NCI-H1436 treated with DMSO at 0.1 percent for 48 hours (cell line): ENCODE measurements at places on chromosomes 13 and 19.

GRCh38 chr13:28161370-28161769, 23.0 kb downstream of the PAN3 start:
- no peak for DNase-seq

DNA sequence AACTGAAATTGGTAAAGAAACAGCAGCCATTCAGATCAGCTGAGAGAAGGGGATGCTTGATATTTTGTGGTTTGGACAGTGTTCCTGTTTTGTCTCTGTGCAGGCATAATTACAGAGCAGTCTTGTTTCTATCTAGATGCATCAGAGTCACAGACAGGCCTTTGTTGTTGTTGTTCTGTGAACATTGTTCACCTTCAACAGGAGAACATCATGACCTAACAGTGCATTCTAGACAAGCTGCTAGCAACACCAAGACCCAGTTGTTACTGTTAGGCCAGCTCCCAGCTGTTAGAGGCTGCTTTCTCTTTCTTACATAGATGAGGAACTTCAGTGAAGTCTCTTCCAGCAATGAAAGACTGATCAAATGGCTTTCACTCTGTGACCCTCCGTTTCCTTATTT, 8.5 kb upstream of the LSR start:
- no peak for DNase-seq

- DNase-seq, result no peak
Observed at GRCh38 chr19:11422163-11423065, 3.3 kb upstream of the RGL3 start.

DNA sequence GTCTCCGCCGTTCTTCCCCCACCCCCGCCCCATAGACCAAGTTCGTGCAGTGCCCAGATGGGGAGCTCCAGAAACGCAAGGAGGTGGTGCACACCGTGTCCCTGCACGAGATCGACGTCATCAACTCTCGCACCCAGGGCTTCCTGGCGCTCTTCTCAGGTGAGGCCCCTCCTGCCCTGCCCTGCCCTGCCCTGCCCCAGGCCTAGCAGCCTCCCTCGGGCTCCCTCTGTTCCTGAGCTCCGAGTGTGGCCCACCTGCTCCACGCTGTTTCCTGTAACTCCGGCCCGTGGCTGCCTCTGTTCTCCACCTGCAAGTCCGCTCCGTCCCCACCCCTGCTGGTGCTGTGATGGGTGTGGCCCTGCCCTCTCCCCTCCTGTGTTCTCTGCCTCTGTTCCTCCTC, 6.4 kb downstream of the LHB start:
- no peak for DNase-seq
